ENCODE measurements at places on chromosomes 13 and 19.

GRCh38 chr19:50413096-50413495 is 5.6 kb upstream of the SPIB start:
- no peak for DNase-seq

DNA sequence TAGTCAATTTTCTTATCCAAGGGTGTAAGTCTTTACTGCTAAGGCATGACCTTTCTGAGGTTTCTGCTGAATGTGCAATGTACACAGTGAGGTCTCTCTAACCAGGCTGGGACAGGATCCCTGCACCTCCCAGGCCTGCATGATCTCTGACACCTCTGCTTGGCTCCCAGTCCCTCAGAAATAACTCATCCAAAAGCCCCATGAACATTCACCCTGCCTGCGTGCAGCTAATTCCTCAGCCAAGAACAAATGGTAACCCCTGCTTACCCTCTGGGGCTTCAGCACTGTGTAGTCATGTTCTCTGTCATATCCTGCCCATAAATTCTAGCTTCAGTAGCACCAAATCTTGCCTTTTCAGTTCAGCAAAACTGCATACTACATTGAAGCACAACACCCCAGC is 1146.3 kb upstream of the MIR17HG start:
- no peak for DNase-seq

DNA sequence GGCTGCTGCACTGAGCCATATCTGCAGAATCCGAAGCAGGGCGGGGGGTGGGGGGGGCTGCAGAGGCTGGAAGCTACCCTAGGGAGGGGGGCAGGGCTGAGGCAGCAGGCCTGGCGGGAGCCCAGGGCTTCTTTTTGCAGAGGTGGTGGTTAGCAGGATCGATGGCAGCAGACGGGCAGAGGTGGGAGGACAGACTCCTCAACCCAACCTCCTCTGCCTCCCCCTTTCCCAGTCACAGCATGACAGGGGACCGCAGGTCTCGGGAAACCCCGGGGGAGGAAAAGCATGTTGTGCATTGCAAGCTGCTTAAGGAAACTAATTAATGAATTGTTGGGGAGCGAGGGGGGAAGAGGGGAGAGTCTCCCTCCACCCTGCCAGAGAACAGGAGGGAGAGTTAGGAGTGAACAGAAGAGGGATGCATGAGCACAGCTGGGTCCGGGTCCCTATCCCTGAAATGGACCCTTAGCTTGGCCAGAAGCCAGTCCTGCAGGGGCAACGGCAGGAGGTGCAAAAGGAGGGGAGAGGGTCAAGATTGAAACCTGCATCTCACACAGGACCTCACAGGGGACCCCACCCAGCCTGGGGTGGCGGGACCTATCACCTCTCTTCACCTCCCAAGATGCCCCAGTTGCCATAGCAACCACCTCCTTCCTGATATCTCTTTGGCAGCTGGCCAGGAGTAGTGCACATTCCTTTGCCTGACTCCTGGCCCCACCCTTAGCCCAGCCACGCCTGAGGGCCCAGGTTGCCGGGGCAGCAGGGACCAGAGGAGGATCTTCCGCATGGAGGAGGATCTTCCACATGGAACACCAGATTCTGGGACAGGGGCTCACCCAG is 1.8 kb downstream of the FXYD7 start:
- no peak for DNase-seq

DNA sequence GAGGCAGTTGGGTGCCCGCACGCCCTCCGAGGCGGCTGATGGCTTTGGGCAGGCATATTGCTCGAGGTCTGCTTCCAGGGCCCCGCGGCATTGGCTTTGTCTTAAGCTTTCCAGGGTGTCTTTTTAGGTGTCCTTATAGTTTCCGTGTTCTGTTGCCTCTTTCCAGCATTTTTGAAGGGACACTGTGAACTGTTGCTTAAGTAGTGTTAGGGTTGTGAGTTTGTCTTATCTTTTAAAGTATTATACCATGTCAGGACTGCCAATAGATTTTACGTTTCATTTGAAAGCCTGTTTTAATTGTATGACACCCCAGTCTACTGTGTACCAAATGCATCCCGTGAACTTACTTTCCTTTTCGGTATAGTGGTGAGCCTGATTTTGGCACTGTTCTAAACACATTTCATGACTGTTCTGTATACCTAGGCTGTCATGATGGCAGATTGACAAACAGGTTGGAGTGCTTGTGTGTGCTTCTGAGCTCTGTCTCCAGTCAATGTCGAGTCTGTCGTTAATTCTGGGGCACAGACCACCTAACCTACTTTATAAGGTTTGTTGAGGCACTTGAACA is 656 bp downstream of the PCCA start:
- DNase-seq = peak; percentile 19

- DNase-seq = no peak
These were observed 624.0 kb upstream of the KLF12 start for GRCh38 chr13:74758188-74758587.

DNA sequence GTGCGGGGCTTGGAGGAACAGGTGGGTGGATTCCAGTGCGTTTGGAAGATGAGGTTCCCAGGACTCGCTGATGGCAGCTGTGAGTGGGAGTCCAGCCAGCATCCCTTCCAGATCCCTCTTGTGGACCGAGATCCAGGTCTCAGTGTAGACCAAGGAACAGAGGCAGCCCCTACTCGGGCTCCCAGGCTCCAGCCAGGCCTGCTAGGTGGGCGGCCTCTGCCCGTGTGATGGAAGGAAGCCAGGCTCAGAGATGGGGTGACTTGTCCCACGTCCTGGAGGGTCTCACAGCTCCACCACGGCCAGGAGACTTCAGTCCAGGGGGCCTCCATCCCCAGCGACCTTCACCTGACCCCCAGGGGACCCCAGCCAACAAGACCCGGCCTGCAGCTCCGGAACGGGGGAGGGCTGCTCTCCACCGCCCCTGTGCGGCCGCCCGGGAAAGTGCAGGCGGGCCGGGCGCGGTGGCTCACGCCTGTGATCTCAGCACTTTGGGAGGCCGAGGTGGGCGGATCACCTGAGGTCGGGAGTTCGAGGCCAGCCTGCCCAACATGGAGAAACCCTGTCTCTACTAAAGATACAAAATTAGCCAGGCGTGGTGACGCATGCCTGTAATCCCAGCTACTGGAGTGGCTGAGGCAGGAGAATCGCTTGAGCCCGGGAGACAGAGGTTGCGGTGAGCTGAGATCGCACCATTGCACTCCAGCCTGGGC is 729 bp upstream of the MADCAM1 start:
- peak; percentile 26 for DNase-seq

GRCh38 chr19:4399812-4400134 is 574 bp downstream of the SH3GL1 start:
- peak; percentile 39 for DNase-seq

DNA sequence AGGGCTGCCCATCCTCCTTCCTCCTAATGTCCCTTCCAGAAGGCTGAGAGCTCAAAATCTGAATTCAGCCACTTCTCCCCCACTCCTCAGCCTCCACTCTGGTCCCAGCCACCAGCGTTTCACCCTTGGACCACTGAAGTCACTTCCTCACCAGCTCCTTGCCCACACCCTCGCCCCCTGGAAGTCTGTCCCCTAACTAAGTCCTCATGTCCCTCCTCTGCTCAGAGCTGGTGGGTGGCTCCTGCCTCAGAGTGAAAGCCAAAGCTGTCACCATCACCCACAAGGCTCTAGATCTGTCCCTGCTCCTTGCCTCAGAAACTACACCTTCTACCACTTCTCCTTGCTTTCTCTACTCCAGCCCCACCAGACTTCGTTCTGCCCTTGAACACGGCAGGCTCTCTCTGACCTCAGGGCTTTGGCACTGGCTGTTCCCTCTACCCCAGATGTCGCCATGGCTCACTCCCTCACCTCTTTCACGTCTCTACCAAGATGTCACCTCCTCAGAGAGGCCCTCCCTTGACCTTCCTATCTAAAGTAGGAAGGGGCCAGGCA is 1.7 kb downstream of the ERCC1 start:
- DNase-seq = no peak

DNA sequence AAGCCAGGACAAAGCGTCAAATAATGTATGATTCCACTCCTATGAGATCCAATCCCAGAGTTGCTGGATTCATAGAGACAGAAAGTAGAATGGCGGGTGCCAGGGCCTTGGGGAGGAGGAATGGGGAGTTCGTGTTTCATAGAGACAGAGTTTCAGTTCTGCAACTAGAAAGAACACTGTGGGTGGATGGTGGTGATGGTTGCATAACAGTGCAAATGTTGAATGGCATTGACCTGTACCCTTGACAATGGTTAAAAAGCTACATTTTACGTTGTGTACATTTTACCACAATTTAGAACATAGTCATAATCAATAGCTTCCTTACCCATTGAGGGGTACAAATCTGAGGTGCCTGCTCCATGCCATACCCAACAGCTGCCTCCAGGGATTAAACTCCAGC is 33.4 kb downstream of the MBD3L2B start:
- no peak for DNase-seq

GRCh38 chr19:46520616-46521015 is 24.9 kb upstream of the PNMA8B start:
- no peak for DNase-seq

DNA sequence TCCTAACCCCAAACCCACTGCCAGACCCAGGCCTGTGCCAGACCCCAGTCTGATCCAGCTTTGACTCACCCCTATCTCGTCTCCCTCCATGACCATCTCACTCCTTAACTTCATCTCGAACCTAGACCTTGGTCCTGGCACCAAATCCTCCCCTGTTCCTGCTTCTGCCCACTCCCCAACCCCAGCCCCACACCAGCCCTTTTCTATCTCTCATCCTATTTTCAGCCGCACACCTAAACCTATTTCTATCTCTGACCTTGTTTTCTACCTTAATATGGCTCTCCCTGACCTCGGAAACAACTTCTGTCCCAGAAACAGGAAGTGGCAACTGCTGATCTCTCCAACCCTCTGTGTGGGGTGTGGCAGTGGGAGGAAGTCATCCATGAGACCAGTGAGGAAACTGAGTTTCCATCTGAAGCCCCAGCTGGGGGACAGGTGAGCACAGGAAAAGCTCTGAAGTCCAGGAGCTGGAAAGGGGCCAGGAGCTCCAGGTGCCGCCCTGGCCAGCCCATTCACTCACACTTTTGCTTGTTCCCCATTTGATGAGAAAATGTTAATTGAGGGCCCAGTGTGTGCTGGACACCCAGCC is 13.7 kb downstream of the PTH2 start:
- DNase-seq = no peak

GRCh38 chr13:98892821-98893220 is 85.0 kb downstream of the DOCK9 start:
- DNase-seq = no peak

- no peak for DNase-seq
These were observed 16.3 kb downstream of the FAM187B start for GRCh38 chr19:35212241-35212640.

DNA sequence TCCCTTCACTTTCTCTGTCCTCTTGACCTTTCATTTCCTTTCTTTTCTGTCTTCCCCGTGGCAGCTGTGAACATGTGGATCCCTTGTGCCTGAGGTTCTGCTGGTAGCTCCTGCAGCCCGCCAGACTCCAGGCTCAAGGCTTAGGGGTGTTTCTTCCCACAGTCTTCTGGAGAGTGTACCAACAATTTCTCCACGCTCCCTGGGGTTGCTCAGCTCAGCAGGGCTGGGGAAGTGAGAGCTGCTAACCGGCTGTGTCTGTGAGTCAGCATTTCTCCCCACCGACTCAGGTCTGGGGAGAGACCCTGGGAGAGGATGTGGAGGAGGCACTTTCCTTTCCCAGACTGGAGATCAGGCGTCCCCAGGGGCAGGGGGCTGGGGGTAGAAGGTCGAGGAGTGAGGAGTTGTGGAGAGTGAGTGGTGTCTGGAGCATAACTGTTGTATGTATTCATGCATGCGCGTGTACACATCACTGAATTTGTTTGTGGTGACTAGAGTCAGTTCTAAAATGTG is 193.6 kb downstream of the KCNRG start:
- peak; percentile 89 for DNase-seq

DNA sequence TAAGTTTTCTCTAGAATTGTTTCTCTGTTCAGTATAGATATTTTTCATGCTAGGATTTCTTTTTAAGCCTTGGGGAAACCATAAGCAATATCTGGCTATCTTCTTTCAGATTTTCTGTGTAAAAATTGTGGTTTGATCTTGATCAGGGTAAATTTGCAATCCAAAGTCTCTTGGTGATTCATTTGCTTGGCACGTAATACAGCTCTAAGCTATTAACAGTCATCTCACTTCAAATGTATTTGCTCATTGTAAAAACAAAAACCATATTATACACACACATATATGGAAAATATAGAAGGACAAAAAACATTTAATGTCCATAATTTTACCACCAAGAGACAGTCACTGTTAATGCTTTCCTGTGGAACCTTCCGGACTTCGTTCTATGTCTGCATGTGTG is 191.0 kb downstream of the SHISA2 start:
- DNase-seq = peak; percentile 2

GRCh38 chr13:31214435-31214834 is 14.7 kb downstream of the B3GLCT start:
- no peak for DNase-seq

DNA sequence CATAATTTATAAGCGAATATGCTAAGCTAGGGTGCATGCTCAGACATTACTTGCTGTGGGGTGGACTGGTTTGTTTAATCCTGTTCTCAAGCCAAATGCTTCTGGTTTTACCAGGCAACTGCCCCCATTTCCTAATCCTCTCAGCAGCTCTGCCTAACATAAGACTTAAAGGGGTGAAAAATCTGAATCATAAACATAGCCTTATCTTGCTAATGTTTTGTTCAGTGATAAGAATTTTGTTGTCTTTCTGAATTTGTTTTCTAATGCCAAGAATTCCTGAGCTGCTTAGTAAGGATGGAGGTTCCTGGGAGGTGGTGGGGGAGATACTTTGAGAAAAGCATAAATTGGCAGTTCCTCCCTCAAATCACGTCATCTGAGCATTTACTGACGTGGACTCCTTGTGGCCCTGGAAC is 42.7 kb downstream of the ING1 start:
- DNase-seq = peak; percentile 91

DNA sequence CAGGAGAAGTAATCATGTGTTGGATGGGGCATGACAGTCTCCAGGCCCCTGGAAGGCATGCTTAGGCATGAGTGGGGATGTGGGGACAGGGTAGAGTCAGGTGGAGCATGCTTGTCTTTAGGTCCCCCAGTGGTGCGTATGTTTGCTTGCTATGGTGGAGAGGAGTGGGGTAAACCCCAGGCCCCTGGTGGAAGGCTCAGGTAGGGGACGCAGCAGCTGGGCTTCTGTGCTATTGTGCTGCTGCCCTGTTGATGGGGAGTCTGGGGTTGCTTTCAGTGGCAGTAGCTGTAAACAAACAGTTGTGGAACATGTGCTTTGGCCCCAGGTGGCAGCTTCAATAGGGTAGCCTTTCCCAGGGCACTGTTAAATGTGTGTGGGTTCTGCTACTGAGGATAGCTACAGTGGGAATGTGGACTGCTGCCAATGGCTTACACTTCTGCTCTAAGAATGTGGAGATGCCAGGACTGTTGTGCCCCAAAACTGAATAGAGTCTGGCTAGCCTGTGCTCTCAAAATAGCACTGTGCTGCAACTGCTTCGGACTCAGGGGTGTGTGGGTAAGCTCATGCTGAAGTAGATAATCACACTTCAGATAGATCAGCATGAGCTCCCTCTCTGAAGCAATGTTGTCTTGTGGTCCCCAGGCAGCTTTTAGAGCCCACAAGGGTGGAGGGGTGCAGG is 1257.3 kb downstream of the DIAPH3 start:
- no peak for DNase-seq

Measured in fibroblast of the aortic adventitia (primary cell).